ENCODE measurements at places on chromosomes 7 and 10.
A peak's percentile ranks its signal among the peaks of the same experiment; 100 is the strongest.

GRCh38 chr10:24952143-24952706 is at the start of gene PRTFDC1:
Gene PRTFDC1 (minus strand): TSS chr10:24952606. CDS start chr10:24952575, 31 bp downstream.
- peak; percentile 76 for DNase-seq

- DNase-seq, result peak; percentile 30
Measured at GRCh38 chr7:105677410-105677730, 96.1 kb upstream of the EFCAB10 start.

DNA sequence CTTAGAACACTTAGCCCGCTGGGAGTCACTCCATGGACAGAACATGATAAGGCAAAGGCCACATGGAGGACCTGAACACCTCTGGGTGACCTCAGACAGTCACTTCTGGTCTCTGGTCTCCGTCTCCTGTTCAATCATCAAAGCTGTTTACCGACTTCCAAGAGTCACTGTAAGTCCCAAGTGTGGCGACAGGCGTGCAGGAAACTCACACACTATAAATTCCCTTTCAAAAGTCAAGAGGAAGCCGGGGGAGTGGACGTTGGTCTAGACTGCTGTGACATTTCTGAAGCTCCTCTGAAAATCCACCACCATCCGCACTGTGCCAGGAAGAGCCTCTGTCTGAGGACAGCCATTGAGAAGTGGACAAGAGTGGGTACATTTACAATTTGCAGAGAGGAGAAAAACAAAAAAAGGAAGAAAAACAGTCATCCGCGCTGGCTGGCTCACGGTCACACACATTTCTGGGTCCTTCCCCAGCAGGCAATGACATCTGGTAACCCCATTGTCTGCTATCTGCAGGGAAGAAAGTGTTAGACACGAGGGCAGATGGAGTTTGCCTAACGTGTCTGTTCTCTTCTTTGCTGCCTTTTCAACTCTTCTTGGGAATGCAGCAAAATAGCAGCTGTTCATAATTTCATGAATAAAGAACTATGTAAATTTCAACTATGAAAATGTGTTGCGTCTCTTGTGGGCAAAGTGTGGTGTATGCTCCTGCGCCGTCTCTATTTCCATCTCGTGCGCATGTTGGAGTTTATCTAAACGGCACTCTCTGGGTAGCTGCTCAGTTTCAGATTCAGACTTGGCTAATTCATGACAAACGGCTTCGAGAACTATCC is 32.9 kb upstream of the CUX1 start:
- no peak for DNase-seq

DNA sequence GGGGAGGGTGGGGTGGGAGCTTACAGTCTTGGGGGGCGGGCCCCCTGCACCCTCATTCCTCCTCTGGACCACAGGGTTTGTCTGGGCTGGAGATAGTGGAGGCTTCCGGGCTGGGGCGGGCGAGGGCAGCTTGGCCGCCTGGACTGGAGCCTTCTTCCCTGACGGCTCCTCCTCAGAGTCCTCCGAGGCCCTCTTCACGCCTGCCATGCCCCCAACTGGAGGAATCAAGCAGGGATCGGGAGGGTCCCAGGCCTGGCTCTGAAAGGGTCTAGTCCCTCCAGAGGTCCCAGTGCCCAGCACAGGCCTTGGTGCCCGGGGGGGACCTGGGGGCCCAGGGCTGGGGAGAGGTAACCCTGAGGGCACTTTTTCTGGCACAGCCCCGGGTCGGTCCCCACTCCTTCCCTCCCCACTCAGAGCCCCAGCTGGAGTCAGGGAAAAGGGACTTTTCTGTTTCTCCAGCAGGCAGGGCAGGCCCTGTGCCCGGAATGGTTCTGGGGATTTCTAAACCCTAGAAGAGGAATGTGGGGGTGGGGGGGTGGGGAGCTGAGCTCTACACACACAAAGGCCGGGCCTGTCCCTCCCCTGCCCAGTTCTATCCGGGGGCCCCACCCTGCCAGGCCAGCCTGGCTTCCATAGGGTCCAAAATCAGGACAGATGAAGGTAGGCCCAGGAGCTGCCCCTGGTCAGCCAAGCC is 11.6 kb downstream of the MICALL2 start:
- DNase-seq, result no peak

- DNase-seq, result no peak
Measured at GRCh38 chr7:155761162-155761561, 51.1 kb downstream of the SHH start.

GRCh38 chr7:149081914-149082313 is 8.6 kb downstream of the ZNF786 start:
- DNase-seq, result no peak

- peak; percentile 14 for DNase-seq
Measured at GRCh38 chr7:124101173-124101768, 68.4 kb upstream of the TMEM229A start.

GRCh38 chr10:111138544-111138943 is 61.7 kb downstream of the ADRA2A start:
- no peak for DNase-seq

- no peak for DNase-seq
Measured at GRCh38 chr7:100148225-100148558, 526 bp upstream of the LAMTOR4 start.

DNA sequence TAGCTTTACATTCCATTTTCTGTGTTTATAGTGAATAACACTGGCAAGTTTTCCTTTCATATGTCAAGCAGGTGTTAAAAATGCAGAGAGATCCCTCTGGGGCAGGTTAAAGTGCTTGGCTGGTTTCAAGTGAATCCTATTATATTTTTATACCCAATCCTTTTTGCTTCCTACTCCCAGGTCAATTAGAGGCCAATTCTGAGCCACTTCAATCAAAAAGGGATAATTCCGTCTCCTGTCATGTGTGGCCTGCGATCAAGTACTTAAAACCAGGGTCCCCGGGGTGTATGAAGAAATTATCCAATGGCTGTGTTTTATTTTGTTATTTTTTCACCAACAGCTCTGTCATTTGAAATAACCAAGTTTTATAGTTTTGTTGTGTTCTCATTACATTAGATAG is 313.2 kb downstream of the PRPF18 start:
- DNase-seq, result peak; percentile 16

DNA sequence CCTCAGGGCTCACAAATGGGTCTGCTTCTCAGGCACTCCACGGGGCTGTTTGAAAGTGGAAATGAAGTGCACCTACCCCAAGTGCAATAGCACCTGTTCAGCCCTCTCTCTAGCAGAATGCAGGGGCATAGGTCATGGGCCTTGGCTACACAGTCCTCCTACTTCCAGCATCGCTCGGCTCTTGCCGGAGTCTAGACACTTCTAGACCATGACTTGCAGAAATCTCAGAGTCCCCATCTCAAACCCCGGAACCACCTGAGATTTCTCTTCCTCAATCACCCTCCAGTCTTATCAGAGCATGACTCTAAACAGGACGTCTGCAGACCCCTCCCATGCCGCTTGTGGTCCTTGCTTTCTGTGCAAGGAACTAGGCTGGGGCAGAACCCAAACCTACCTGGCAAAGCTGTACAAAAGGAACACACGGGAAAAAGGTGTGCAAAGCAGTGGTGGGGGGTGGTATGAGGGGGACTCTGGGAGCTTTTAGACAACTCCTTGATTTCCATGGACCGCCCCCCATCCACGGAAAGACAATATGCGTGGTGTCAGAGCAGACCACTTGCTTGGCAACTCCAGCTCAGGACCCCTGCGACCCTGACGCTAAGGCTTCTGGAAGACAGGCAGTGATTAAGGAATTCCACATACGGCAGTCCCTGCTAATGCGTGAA is 13.8 kb downstream of the TMEM273 start:
- DNase-seq, result no peak

DNA sequence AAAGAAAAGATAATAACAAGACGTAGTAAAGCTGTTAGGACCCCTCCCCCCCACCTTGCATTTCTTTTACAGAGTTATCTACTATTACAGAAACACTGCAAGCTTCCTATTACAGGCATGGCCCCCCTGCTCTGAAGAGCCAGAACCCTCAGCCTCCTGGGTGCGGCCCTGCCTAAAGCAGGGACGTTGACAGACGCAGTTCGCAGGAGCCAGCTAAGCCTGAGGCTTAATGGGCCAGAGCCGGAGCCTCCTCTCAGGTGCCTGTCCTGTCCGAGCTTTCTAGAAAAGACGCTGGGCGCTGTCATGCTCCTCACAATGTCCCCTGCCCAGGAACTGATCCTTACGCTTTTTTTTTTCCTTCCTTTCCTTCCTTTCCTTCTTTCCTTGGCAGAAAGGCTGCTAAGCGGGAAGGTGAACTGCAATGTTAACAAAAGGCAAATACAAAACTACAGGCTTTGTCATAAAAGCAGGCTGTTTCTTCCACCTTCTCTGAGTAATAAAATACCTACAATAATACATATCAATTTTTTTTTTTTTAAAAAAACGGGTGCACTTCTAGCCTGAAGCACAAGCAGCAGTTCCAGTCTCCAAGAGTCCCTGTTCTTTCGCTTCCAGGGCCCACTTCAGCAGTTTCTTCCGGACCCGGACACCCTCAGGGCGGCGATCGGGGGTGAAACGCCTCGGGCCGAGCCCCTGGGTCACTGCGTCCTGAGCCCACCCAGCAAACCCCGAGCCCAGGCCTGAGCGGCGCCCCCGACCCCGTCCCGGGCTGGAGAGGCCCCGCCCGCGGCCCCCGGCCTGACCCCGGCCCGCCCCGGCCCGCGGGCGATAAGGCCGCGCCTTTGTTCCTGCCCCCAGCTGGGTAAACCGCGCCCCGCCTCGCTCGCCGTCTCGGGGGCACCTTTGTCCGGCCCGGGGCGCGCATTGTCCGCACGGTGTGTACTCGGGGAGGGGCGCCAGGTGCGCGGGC is 11.2 kb downstream of the MNX1 start:
- peak; percentile 67 for DNase-seq

- no peak for DNase-seq
Measured at GRCh38 chr7:17928055-17928454, 12.2 kb downstream of the SNX13 start.

DNA sequence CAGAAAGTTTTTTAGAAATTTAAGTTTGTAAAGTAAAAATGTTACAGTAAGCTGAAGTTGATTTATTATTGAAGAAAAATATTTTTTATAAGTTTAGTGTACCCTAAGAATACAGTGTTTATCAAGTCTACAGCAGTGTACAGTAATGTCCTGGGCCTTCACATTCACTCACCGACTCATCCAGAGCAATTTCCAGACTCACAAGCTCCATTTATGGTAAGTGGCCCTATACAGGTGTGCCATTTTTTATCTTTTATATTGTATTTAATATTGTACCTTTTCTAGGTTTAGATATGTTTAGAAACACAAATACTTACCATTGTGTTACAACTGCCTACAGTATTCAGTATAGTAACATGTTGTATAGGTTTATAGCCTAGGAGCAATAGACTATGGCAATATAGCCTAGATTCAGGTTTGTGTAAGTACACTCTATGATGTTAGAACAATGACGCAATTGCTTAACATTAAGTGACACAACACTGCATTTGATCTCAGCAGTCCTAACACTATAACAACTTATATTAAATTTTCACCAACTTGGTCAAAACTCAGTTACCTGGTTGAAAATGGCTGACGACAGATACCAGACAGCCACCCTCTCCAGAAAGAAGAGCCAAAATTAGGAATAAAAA is 45.7 kb downstream of the HIBADH start:
- no peak for DNase-seq

- DNase-seq, result no peak
Measured at GRCh38 chr7:110623436-110623835, 467.5 kb upstream of the LRRN3 start.

GRCh38 chr10:11018855-11019631 is 1.4 kb downstream of the CELF2 start:
- DNase-seq, result no peak

DNA sequence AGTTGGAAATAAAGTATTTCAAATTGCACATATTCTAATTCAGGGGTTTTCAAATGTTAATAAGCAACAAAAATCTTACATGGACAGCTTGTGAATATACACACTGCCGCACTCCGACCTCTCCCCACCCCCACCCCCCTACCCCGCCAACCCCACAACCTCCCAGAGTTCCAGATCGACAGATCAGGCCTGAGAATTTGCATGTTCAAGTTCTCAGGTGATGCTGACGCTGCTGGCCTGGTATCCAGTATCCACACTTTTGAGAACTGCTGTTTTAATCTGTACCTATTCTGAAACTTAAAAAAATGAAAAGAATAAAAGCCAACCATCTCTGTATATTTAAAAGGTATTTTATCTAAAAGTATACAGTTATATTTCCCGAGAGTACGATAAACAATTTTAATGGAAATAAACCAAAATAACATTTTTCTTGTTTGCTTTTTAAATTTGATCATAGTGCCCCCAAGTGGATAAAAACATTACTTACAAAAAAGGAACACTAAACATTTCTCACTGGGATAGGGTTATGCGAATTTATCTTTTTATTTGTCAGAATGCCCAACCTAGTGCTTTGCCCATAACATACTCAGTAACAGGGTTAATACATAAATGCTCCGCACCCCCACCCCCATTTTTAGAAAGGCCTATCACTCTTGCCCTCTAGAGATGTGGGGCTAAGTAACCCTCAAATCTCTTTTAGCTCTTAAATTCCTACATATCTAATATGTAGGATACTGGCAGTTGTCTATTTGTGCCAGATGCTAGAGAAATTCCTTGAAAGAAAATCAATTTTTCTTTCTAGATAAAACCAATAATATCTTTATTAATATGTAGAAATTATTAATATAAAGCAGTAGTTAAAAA is 166.3 kb downstream of the RNF133 start:
- no peak for DNase-seq

GRCh38 chr10:77626266-77626935 is 11.2 kb downstream of the KCNMA1 start:
- no peak for DNase-seq

- peak; percentile 91 for DNase-seq
Measured at GRCh38 chr7:13908667-13909397, 80.6 kb downstream of the ETV1 start.

DNA sequence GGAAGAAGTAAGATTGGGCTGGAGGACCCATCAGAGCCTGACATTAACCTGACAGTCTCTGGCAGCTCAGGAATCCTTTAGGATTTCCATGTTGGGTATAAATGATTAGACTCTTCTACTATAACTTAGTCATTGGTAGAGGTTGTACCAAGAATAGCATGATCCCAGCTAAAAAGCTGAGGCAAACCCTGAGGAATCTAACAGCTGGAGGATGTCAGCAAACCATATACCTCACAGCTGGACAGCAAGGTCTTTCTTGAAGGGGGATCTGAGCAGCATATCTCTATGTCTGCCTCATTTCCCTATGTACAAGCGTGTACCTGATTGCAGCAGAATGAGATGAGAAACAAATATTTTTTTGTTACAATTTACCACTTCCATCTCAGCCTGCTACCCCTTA is 103.2 kb downstream of the NPSR1 start:
- DNase-seq, result no peak

- DNase-seq, result no peak
Measured at GRCh38 chr10:25557136-25557535, 376.9 kb upstream of the MYO3A start.

DNA sequence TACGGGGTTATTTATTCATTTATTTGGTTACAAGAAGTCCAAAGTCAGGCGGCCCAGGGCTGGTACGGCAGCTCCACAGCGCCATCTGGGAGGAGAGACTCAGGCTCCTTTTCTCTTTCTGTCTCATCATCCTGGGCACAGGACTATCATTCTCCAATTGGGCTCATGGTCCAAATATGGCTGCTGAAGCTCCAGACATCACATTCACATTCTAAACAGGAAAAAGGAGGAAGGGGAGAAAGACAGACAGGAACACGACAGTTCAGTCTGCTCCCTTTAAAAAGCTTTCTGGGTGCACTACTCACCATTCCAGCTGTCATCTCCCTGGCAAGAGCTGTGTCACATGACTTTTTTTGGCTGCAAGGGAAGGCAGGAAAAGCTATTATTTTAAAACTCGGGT is 74.4 kb upstream of the PDZD8 start:
- DNase-seq, result no peak

All from NCI-H1417 (cell line).